ENCODE measurements at places on chromosomes 2 and 18.

DNA sequence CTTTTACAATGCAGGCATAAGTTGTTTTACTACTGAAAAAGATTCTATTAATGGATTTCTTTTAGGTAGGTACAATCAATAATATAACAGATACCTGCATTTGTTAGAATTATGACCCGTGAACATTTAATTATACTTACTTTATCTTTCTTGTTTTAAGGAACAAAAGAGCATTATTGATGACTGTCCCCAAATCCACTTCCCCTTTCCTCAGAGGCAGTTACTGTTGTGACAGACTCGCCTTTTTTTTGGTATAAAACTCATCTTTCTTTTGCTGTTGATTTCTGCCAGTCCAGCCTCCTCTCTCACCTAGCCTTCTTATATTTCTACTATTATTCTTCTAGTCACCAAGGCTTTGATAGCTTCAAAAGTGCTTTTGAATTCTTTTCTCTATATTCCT is 12.1 kb downstream of the ACTR3 start:
- DNase-seq: no peak

DNA sequence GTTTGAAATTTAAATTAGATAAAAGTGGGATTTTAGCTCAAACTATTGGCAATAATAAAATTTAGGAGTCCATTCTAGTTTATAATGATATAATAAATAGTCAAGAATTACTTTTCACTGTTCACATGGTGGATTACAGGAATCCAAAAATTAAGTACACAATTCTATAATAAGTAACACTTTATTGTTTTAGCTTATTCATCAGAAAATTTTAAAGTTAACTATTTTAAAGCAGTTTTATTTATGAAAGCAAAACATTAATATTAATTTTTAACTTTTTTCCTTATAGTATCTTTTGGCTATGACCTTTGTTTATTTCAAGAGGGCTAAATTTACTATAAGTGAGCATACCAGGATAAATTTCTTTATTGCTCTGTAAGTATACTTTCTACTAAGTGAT is 11.4 kb downstream of the SPDYA start:
- no peak for DNase-seq

DNA sequence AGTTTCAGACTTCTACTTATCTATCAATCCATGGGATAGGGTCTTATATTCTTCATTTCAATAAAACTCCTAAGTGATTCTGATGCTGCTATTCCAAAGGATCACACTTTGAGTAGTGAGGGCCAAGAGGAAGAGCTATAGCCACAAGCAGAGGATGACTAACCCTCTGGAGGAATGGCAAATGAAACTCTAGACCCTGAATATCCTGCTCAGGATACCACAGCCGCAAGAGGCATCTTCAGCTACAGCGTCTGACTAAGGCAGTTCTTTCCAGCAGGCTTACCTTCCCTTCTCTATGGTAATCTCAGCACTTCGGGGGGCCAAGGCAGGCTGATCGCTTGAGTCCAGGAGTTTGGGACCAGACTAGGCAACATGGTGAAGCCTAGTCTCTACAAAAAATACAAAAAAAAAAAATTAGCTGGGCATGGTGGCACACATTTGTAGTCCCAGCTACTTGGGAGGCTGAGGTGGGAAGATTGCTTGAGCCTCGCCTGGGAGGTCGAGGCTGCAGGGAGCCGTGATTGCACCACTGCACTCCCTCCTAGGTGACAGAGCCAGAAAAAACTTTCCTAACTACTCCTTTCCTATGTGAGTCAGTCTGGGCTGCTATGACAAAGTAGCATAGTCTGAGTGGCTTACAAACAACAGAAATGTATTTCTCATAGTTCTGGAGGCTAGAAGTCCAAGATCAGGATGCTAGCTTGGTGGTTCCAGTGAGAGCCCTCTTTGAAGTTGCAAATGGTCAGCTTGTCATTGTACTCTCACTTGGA is 371.9 kb downstream of the IRS1 start:
- no peak for DNase-seq

DNA sequence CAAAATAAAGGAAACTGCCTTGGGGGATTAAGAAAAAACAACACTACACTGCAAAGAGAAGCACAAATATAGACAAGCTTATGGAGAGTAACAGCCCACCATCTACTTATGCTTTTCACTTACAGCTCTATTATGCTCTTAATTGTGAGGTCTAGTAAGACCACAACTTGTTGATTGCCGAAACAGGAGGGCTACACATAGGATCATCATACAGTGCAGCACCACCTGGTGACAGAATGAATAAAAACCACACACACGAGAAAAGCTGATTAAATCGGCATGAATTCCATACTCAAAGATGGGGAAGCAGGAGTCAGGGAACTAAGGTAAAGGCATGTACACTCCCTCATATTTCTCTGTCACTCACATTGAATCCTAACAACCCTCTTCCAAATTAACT is 259.2 kb downstream of the IKZF2 start:
- no peak for DNase-seq
